RPMI8226 (cell line): ENCODE measurements at places on chromosomes 3 and 15.
A peak's percentile ranks its signal among the peaks of the same experiment; 100 is the strongest.

DNA sequence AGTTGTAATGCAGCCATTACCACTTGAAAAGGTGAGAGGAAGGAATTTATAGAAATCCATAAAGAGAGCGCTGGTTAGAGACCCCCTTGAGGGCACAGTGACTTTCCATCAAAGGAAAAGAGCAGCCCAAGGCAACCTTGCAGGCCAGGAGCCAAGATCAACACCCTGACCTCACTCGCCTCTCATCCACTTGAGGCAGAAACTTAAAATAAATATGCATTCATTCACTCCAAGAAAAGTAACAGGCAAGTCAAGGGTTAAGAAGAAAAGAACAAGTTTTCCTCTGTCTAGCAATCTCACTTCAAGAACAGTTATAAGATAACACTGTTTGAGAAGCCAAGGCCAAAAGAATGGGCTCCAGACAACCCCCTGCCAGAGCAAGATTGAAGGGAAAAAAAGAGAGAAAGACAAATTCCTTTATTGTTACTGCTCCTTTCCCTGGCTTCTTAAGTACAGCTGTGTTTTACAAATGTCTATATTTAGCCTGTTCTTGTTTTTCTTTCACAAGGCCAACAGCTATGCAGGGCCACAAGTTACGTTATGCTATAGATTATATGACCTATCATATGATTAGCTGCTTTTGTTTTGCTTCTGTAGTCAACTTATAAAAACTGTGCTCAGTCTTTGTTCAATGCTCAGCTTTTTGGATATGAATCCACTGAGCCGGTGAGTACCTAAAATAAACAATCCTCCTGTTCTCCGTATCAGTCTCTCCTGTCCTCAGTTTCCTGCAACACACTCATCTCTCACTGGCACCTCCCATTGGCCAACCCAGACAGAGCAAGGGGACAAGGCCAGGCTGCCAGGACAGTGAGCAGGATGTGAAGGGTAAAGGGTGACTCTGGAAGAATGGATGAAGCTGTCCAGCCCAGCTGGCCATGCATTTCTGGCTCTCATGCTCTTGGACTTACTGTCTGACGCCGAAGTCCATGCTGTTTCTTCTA lies 15.8 kb upstream of the SSUH2 start:
- DNase-seq, result no peak

GRCh38 chr15:80081390-80081789 lies 21.9 kb downstream of the ZFAND6 start:
- DNase-seq, result no peak

- no peak for DNase-seq
Measured at GRCh38 chr15:101143321-101143720, 108.5 kb downstream of the CHSY1 start.

- no peak for DNase-seq
Measured at GRCh38 chr15:62445244-62445643, 280.2 kb upstream of the C2CD4B start.

- peak; percentile 62 for DNase-seq
Measured at GRCh38 chr3:53350652-53351051, 3.3 kb upstream of the DCP1A start.

GRCh38 chr3:161016417-161017313 lies 88.5 kb downstream of the B3GALNT1 start:
- DNase-seq, result no peak

DNA sequence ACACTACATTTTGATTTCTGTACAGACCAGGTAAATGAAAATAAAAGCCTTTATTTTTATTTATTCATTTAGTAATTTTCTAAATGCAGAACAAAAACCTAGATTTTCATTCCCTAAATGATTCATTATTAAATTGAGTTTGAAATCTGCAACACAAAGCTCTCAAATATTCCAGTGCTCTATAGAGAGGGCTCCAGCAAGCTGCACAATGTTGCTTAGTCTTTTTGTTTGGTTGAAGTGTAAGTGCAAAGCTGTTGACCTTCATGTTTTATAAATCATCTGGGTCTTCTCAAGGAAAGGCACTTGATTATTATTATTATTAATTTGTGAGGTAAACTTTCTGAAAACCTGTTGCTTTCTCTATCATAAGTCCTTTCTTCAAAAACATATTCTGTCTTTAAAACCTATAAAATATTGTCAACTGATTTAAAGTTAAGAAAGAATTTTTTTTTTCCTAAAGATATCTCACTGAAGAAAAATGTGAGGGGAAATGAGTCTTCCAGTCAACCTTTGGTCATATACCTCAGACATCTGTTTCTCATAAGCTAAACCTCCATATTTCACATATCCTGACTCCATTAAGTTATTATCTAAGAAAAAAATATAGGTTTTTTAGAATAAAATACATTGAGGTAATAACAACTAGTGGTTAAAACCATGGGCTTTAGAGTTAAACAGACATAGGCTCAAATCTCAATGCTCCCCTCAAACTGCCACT lies 100.7 kb downstream of the ZIC4 start:
- DNase-seq, result no peak

- DNase-seq, result no peak
Measured at GRCh38 chr3:134476306-134476705, 9.5 kb downstream of the ANAPC13 start.

DNA sequence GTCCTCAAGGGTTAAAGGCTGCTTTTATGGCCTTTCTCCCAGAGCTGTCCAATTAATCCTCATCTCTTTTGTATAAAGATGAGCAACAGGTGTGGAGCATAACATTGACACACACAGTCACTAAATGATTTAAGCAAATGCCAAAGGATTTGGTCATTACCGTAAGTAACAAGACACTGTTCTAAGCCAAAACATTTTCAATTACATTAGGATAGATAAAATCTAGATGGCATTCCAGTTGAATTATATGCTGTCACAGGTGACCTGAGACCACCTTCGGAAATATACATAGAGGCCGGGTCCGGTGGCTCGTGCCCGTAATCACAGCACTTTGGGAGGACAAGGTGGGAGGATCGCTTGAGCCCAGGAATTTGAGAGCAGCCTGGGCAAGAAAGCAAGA lies 105.3 kb upstream of the UBE3A start:
- no peak for DNase-seq

GRCh38 chr3:18645619-18646018 lies 220.5 kb upstream of the SATB1 start:
- DNase-seq, result no peak
